Substantia nigra (tissue), 51 donors: ENCODE measurements at places on chromosomes 3 and 15.

DNA sequence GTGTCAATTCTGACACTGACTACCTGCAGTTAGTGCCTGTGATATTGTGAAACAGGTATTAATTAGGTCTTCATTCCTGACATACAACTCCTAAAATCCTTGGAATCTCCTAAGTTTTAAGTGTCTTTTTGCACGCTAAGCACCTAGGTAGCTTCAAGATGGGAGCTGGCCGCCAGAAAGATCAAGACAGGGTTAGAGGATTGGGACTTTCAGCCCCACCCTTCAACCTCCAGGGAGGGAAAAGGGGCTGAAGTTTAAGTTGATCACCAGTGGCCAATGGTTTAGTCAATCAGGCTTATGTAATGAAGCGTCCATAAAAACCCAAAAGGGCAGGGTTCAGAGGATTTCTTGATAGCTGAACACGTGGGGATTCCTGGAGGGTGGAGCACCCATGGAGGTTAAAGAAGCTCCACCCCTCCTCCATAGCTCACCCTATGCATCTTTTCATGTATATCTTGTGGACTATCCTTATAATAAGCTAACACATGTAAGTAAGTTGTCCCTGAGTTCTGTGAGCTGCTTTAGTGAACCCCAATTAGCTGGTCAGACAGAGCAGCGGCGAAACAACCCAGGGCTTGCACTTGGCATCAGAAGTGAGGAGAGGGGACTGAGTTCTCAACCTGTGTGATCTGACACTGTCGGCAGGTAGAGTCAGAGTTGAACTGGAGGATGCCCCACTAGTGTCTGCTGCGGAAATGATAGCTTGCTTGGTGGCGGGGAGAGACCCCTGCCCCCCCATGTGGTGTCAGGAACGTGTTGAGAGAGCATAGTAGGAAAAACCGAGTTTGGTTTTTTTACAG is 12.8 kb upstream of the SRP14 start:
- no peak for DNase-seq

DNA sequence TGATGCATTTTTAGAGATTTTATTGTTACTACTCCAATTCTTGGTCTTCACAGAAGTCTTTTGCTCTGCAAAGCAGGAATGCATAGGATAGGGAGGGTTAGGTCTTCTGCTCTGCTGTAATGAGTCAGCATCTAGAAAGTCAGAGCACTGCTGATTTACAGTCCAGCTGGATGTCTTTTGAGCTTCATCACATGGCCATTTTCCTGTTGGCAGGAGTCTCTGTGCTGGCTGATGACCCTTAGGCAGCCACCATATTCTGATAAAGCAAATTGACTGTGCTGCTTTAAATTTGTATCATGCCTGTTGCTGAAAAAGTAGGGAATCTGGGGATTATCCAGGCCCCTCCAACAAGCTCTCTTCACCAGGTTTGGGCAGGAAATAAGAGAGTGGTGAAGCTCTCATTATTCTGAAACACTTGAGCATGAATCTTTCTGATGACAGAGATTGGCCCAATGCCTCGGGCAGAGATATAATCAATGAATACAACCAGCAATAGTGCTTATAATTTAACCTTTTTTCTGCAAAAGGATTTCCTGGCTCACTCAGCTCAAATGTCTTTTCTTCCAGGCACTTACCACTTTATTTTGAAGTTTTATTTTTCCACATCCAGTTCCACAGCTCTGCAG is 9.7 kb upstream of the CRBN start:
- DNase-seq, result no peak

DNA sequence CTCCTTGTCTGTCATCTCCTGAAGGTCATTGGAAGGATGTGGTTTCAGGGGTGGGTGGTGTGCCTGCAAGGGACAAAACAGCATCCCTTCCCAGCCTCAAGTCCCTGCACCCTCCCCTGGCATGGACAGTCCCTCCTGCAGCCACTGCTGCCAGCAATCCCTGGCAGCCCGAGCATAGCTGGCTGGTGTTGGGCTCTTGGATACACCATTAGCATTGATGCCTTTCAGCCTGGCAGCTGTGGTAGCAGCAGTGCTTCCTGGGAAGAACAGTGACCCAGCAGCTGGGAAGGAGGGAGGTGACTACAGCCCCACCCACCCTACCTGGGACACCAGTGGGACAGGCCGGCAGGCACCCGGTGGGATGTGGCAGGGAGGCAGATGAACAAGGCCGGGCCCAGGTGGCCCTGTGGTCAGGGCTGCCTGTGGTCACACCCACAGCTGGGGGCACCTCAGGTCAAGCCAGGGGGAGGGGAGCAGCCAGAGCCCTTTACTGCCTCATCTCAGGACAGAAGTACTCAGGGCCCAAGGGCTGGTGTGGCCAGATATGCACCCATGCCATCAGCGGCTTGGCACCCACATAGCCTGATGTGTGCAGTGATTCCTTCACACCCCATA is 32.9 kb upstream of the TMEM115 start:
- DNase-seq, result no peak

DNA sequence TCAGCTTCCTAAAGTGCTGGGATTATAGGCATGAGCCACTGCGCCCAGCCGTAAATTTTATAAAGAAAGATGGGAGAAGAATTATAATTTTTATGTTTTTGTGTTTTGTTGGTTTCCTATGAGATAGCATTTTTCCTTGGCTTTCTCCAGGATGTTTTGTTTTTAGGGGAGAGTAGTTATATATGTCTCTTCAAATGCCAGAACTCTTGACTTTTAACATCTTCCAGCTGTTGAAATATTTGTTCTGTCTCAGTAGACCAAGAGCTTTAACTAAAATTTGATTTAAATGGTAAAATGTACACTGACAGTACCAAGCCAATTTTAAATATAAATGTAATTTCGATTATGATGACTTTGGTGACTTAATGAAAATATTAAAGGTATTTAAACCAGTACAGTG is 96.8 kb downstream of the DHX36 start:
- no peak for DNase-seq

DNA sequence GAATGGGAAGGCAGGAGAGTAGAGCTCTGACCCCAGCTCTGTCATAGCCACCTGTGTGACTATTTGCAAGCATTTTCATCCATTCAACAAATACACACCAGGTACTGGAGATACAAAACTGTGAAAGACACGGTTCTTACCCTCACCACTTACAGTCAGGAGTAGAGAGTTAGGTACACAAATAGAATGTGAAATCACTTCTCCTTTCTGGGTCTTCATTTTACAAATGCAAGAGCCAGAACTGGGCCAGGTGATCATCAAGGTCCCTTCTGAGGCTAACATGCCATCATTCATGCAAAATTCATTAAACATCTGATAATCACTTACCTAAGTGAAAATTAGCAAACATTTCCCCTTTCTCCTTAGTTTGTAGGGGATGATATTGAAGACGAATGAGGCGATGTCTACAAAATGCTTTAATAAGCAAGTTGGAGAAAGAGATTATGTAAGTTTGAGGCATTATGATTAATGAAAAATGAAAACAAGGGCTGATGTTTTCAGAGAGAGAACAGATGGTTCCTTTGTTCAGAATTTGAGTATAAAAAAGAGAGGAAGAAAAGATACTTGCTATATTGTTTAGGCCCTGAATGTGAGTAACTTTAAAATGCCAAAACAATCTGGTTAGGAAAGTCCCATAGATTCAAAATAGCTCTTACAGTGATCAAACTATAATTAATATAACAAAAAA is 88.6 kb downstream of the LPP start:
- DNase-seq, result no peak

DNA sequence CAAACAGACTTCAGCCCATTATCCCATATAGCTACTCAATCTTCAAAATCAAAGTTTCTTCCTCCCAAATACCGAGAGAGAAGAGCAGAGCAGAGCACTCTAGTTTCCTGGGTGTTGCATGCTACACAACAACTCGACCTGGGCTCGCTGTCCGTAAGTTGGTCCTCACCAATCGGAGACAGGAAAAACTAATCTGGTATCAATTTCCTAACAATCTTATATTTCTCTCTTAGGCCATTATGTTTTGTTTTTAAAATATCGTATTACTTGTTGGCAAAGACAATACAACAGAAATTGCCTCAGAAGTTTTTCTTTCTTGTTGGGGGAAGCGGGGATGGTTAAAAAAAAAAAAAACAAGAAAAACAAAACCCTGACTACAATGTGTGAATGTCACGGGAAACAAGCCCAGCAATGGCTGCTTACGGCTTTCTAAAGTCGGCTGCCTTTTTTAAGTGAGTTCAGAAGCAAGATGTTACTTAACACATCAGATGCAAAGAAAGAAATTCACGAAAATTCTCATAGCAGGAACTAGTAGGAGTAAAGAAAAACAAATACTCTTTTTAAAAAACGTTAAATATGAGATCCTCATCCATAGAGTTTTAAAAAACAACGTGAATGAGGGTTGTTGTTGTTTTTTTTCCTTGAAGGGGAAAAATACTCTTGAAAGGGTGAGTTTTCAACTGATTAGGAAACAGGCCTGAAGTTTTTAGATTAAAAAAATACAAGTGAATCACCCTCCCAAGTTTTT is 1.9 kb downstream of the VGLL4 start:
- no peak for DNase-seq
